Kidney capillary endothelial cell (primary cell): ENCODE measurements at places on chromosomes 3 and 15.

- no peak for DNase-seq
Measured at GRCh38 chr3:114799816-114800215, 347.3 kb downstream of the ZBTB20 start.

GRCh38 chr3:50317300-50317699 lies 5.2 kb downstream of the HYAL2 start:
- DNase-seq, result no peak

DNA sequence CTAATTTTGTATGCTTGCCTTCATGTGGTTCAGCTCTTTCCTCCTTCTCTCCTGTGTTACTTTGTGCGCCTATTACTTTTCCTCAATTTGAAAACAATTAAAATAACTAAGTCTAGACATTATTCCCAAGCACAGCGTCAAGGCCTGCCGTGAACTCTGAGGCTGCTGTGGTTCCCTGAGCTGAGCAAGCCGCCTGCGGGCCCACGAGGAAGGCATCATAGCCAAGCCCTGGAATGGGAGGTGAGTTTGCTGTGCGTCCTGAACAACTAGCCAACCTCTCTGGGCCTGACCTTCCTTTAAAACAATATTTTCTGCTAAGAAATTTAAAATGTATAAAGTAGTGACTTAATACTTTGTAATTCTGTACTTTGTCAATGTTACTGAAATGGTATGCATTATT lies 327.2 kb downstream of the OCA2 start:
- DNase-seq, result no peak

GRCh38 chr3:134838599-134838998 lies 43.5 kb downstream of the EPHB1 start:
- DNase-seq, result no peak

- peak; percentile 11 for DNase-seq
Measured at GRCh38 chr3:124315215-124316033, 323.5 kb upstream of the ROPN1 start.
